ENCODE measurements at places on chromosomes 2 and 18.

- DNase-seq: no peak
These were observed 126.6 kb downstream of the KCNH7 start for GRCh38 chr2:162711832-162712540.

DNA sequence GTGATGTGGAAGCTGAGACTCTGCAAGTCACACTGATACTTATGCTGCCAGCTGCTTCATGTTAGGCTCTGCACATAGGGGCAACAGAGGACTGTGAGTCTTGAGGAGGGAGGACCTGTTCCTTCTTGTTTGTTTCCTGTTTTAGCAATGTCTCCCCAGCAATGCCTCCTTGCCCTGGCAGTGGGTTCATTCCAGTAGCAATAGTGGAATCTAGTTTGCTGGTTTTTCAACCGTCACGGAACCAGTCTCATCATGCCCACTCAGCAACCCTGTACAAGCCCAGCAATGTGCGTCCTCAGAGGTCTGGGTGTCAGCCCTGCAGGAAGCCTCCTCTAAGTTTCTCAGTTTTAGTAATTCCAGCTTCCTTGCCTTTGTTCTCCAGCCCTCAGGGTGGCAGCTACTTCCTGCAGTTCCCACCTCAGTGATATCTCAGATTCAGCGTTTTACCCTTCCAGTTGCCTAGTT, 20.5 kb upstream of the ITGB6 start:
- no peak for DNase-seq

DNA sequence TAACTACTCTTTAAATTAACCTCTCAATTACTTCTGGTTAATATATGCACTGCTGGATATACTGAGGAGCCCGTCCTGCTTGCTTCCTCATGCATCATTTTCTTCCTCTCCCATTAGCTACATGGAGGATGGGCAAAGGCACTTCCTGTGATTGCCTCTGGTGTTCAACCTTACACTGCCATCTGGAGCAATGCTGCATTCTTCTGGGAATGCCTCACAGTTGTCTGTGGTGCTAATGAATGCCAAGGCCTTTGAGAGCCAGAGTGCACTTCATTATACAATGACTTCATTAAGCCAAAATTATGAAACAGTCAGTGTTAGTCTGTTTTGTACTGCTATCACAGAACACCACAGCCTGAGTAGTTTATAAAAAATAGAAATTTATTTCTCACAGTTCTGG, 134.8 kb upstream of the DOCK10 start:
- DNase-seq: no peak

DNA sequence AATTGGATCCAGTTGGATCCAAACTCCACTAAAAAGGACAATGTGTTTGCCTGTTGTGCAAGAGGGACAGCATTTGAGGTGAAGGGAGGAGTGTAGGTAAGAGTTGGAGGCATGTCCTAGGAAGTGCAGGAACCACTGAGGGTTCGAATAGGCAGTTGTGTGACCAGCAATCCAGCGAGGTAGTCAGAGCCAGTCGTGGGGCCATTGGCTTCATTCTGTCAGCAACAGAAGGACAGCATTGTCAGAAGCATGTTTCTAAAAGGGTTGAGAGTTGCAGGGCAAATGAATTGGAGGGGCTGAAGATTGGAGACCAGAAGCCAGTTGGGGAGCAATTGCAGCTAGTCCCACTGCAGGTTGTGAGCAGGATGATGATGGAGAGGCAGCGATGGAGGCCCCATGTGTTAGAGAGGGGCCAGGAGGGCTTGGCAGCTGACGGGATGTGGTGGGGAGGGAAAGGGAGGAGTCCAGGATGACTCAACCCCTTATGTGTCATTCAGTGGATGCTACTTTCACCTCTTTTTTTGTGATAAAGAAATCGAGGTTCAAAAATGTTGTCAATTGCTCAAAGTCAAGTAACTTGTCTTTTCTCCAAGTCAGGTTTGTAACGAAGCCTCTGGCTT, 96.7 kb upstream of the SIX3 start:
- no peak for DNase-seq

- no peak for DNase-seq
These were observed 239.4 kb upstream of the SKOR2 start for GRCh38 chr18:47490882-47491281.

GRCh38 chr18:76451396-76452331, 43.4 kb downstream of the ZNF516 start:
- no peak for DNase-seq

- DNase-seq: no peak
These were observed 31.1 kb upstream of the ATP6V1B1 start for GRCh38 chr2:70904371-70905216.

DNA sequence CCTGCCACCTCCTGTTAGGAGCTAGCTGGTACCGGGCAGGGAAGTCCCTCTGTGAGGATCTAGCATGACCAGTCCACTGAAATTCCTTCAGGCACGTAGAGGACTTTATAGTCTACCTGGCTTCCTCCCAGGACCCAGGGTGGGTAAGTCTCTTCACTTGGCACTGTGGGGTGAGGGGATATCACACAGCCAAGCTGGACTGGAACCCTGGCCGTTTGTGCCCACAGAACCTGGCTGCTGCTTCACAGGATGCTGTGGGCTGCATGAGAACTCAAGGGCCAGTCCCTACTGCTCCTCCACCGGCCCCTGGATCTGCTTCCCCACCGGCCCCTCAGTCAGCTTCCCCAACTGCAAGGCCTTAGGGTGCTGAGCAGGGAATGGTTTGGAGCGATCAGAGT, 35.8 kb downstream of the HS1BP3 start:
- no peak for DNase-seq

- DNase-seq: no peak
These were observed 145.3 kb upstream of the SPRED2 start for GRCh38 chr2:65577654-65578053.

- DNase-seq: no peak
These were observed 5.9 kb upstream of the NEURL3 start for GRCh38 chr2:96510931-96511595.

- no peak for DNase-seq
These were observed 210.5 kb downstream of the OTX1 start for GRCh38 chr2:63261137-63261621.

DNA sequence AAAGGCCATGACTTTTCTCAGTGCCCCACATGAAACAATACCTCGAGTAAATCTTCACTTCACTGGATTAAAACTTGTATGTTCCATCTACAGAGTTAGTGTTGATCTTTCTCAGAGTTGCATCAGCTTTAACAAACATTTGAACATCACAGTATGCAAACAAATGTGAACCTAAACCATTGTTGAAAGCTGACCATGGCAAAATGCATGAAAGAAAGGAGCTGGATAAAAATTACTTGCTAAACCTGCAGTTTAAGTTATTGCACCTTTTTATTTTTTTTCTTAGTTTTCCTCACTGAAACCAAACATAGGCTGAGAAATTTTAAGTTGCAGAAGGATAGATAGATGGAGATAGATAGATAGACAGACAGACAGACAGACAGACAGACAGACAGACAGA, 107.2 kb upstream of the UGP2 start:
- DNase-seq: no peak

GRCh38 chr18:24488824-24489493, 28.5 kb downstream of the HRH4 start:
- no peak for DNase-seq

GRCh38 chr2:196105951-196106350, 37.3 kb upstream of the DNAH7 start:
- DNase-seq: no peak

GRCh38 chr2:58137856-58138255, 91.2 kb downstream of the VRK2 start:
- DNase-seq: no peak

- DNase-seq: no peak
These were observed 233.2 kb downstream of the CNTNAP5 start for GRCh38 chr2:124258140-124258880.

DNA sequence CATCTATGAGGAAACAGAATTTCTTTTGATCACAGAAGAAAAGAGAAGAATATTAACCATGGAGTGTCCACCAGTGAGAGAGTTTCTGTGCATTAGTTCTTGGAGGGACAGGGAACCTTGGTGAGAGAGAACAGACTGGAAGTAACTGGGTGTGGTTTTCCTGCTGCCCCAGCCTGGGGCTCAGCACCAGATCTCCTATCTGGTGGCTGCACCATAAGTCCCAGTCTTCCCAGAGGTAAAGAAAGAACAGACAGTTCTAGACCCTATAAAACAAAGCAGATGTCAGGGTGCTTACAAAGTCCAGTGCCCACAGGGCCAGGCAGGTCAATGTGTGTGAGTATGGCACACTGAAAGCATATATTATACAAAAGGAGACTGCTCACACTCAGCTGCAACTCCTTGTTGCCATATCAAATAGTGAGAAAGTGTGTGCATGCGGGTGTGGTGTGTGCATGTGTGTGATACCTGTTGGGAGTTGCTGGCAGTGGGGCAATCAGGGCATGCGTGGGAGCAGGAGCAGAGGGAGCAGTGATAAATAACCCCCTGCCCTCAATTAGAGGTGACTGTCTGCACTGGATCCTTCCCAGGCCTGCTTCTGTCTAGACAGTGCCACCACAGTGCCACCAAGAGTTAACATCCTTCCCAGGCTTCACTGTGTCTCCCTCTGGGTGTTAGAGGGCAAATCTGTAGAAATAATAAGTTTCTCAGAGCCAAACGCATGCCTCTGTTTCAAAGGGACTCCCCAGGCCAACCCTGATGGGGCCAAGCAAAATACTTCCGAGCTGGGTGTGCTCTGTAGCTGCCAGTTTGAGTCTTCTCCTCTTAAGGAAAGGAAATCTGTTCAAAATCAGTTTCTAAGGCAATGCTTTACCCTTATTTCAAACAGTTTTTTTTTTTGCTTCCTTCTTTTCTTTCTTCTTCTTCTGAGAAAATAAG, 45.7 kb downstream of the RDH14 start:
- no peak for DNase-seq

DNA sequence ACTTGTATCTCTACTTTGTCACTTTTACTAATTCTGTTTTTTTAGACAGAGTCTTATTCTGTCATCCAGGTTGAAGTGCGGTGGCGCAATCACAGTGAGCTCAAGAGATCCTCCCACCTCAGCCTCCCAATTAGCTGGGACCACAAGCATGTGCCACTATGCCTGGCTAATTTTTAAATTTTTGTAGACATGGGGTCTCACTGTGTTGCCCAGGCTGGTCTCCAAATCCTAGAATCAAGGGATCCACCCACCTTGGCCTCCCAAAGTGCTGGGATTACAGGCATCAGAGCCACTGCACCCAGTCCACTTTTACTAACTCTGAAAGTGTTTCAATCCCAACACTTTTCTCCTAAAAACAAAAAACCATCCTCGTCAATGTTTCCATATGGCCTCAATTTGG, 94.9 kb downstream of the MALT1 start:
- no peak for DNase-seq

- peak; percentile 46 for DNase-seq
These were observed 633 bp downstream of the NABP1 start for GRCh38 chr2:191678437-191679100.

DNA sequence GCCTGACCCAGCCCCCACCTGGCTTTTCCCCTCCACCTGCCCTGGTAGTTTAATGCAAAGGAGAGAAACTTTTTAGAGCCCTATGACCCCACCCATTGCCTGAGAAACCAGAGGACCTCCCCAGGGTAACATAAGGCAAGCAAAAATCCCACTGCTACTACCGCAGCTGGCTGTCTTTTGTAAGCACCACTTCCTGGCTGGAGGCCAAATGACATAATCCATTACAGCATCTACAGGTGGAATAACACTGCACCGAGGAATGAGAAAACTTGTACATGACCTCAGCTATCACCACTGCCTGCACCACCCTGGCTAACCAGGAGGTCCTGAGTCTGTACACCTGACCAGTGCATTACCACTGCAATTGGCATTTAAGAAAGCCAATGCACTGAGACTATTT, 149.6 kb upstream of the GALNT5 start:
- no peak for DNase-seq

DNA sequence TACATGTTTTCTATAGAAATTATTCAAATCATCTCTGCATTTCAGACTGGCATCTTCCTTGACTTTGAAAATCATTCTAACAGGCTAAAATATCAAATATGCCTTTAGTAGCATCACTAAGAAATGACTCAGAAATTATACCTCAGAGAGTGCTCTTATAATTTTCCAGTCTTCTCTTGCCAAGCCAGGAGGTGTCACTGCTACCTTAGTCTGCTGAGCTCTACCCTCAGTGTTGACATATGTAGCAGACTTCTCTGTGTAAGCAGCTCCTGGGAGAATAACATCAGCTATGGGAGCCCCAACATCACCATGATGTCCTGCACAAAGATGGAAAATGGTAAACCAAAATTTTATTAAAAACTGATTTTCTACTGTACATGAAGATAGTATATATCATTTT, 31.6 kb downstream of the NDUFS1 start:
- no peak for DNase-seq
